D721Med (cell line): ENCODE measurements at places on chromosomes 13 and 19.
A peak's percentile ranks its signal among the peaks of the same experiment; 100 is the strongest.

GRCh38 chr13:91045351-91046034 is 302.0 kb upstream of the MIR17HG start:
- peak; percentile 12 for DNase-seq

DNA sequence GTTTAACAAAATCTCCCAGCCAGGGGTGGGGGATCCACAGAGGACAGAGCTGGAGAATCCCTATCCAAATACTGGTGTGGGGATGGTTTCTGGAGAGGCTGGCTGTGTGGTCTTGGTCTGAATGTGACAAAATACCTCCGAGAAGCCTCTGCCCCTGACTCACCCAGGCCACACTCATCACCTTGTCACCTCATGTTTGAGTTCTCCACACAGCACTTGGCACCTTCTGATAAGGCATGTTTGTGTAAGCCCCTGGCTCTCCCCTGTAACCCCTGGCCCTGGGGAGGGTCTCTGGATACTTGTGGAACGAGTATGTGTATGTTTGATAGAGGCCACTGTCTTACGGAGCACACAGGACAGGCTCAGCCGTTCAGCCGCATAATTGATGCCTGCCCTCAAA is 14.7 kb downstream of the TECR start:
- no peak for DNase-seq

GRCh38 chr13:112071102-112071722 is 4.3 kb downstream of the SOX1 start:
- no peak for DNase-seq

DNA sequence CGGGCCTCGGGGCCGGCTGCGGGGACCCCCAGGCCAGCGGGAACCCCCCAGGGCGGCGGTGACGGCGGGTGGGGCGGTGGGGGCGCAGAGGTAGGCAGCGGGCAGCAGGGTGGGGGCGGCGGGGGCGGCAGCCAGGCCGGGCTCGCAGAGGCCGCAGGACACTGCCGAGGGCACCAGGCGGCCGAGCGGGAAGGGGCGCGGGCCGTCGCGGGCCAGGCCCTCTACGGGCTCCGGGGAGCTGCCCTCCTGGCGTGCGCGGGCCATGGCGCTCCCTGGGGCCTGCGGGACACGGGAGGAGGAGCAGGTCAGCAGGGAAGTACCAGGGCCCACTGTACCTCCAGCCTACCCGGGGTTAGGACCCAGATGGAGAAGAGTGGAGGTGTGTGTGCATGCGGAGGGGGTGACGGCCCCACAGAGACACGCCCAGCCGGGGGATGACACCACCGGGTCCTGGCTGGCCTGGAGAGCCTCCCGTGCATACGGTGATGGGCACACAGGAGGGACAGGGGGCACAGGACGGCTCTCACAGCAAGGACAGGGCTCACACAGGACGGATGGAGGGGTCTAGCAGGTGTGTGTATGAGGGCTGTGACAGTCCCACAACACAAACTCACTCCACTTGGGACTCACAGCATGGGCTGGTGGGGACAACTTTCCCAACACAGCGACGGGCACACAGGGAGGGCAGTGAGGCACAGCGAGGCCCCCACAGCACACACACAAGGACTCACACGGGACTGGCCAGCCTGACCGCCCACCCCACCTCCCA is 2.6 kb downstream of the BBC3 start:
- DNase-seq: no peak

- no peak for DNase-seq
Observed at GRCh38 chr13:30633861-30634260, 16.1 kb downstream of the USPL1 start.
